H9 (cell line): ENCODE measurements at places on chromosomes 13 and 19. TPM values are rescaled to one million over a fixed set of nuclear protein-coding genes. Genes with fewer than 3 reads are reported as not detected.

VAV1 gene
- total RNA-seq, result 0.61 and 0.90 TPM in 2 replicates

NPHS1 gene
- 0.83 and 1.1 TPM in 2 replicates for total RNA-seq

OVOL3 gene
- total RNA-seq, result not detected in 2 replicates

C3 gene
- total RNA-seq, result 4.9 and 5.9 TPM in 2 replicates

CEACAM16 gene
- not detected in 2 replicates for total RNA-seq

PDX1 gene
- not detected in 2 replicates for total RNA-seq

SLITRK6 gene
- not detected in 2 replicates for total RNA-seq

RANBP3 gene
- 86.5 and 89.9 TPM in 2 replicates for total RNA-seq

FAM216B gene
- not detected in 2 replicates for total RNA-seq

ZNF358 gene
- 40.5 and 41.5 TPM in 2 replicates for total RNA-seq

ZNF285 gene
- total RNA-seq, result 3.9 TPM in 2 replicates

KLK10 gene
- total RNA-seq, result 1.3 and 1.4 TPM in 2 replicates

DCT gene
- not detected in 2 replicates for total RNA-seq

ZNF536 gene
- not detected in 2 replicates for total RNA-seq

CYP2B6 gene
- total RNA-seq, result 2.3 and 3.0 TPM in 2 replicates

TLE2 gene
- 3.1 and 4.2 TPM in 2 replicates for total RNA-seq

FFAR2 gene
- not detected in 2 replicates for total RNA-seq

INSR gene
- 37.0 and 39.8 TPM in 2 replicates for total RNA-seq
